Stimulated activated CD8-positive, alpha-beta memory T cell treated with anti-CD3 and anti-CD28 coated beads, Interleukin-15, amount 100 ng/mL, for 4 hours (primary cell): ENCODE measurements at places on chromosomes 11 and 22.

GRCh38 chr11:877565-877964 is 33.0 kb downstream of the CHID1 start:
- no peak for DNase-seq

GRCh38 chr11:117999354-117999993 is 13.3 kb downstream of the IL10RA start:
- DNase-seq: no peak

DNA sequence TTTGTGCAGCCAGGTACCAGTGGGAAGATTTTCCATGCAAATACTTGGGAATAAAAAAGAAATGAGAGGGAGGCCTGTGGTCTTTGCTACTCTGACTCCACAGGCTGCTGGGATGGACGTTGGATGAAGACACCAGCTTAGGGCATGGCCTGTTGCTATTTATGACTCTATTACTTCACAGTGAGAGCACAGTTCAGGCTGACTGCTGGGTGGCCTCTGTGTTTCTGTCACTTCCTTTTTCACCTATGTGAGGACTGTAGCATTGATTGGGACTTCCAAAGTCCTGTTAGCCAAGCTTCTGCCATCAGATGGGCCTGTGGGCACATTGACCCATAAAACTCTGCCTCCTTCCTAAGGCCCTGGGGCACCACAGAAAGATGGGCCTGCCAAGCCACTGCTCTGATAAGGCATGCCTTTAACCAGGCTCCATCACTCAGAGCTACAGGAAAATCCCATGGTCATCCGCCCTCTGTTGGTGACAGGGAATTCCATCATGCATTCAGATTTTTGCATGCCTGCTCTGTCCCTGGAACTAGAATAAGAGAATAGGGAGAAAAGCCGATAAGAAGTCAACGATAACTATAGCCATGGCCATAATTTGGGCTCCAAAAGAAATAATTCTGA is 64.6 kb downstream of the KCNJ1 start:
- DNase-seq: no peak

DNA sequence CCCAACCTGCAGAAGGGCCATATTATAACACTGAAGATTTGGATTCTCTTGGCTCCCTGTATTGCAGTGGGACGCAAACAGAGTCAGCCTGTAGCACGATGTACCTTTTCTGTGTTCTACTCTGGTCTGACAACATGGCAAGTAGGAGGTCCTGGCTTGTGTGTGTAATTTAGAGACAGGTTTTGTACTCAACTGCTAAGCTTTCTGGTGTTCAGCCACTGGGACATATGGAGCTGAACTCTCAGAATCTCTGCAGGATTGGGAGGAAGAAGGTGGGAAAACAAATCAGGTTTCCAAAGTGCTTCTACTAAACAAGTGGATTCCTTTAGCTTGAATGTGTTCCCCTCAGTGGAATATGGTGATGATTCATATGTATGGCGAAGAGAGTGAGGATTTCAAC is 192.5 kb upstream of the MTMR2 start:
- no peak for DNase-seq

DNA sequence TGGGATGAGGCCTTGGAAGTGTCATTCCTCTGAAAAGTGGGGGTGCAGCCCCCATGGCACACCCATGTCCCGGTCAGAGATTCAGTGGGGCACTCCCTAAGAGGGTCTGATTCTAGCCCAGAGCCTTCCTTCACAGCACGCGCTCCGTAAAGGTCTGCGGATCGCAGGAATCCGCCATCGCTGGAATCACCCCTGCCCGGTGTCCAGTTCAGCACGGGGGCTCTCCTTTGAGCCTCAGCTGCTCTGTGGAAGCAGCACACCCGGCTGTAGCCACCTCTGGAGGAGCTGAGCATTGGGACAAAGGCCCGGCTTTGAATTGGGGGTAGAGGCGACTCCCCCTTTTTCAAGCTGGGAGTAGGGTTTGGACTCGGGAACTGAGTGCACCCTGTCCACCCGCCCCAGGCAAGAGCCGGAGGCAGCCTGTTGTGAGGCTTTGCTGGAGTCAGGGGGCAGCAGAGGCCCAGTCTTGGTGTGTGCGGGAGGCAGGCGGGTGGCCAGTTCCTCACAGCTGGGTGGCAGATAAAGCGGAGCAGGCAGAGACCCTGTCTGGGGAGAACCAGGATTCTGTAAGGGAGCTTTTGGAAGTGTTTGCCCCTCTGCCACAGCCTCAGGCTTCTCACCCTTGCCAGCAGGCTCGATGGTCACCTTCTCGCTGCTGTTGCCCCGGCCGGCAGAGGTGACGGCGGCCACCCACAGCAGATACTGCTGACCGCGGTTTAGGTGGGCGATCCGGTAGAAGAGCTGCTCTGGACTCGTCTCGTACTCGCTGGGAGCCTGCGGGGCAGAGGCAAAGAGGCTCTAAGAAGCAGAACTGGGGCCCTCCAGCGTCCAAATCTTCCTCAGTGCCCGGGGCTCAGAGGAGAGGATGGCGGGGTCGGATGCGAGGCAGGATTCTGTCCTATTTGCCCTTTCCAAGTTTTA is 115.9 kb downstream of the CEP164 start:
- DNase-seq: no peak
